C1 segment of cervical spinal cord (tissue), 14 donors: ENCODE measurements at places on chromosomes 13 and 19.

DNA sequence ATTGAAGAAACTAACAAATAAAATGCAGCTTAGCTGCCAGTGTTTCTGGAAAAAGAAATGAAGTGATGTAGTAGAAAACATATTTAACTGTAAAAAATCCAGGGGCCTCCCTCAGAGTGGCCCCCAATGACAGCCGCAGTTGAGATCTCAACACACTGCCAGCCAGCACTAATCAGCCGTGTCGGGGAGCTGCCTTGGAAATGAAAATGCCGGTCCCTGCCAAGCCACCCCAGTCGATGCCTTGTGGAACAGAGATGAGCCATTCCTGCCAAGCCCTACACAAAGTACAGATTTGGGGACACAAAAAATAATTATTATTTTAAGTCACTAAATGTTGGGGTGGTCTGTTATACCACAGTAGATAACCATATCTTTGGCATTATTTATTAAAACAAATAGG, 1342.4 kb downstream of the EFNB2 start:
- no peak for DNase-seq

- DNase-seq = no peak
These were observed 18.5 kb downstream of the LYPD3 start for GRCh38 chr19:43446746-43447489.

DNA sequence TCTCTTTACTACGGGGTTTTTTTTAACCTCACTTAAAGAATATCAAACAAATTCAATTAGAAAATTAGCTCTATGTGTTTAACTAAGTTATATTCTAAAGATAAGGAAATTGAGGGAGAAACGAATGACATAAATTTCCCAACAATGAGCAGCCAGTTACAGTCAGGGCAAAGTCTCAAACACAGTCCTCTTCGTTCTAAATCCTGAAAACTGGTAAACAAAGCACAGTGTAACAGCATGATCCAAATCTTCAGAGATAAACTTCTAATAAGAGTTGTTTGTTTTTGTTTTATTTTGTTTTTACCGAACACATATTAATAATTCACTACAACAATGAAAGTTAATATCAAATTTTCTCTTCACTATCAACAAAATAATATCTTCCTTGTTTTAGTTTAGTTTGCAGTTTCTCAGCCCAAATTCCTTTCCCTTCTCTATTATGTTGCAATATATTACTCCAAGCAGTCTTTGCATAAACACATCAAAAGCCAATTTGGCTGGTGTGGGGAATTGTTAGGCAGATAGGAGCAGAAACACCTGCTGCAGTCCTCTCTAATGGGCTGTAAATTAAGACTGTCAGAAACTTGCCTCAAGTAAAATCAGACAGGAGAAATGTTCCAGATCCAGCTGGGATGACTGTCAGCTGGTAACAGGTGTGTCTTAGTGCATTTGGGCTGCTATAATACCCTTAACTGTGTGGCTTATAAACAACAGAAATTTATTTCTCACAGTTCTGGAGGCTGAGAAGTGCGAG, 106.5 kb upstream of the SGCG start:
- no peak for DNase-seq

DNA sequence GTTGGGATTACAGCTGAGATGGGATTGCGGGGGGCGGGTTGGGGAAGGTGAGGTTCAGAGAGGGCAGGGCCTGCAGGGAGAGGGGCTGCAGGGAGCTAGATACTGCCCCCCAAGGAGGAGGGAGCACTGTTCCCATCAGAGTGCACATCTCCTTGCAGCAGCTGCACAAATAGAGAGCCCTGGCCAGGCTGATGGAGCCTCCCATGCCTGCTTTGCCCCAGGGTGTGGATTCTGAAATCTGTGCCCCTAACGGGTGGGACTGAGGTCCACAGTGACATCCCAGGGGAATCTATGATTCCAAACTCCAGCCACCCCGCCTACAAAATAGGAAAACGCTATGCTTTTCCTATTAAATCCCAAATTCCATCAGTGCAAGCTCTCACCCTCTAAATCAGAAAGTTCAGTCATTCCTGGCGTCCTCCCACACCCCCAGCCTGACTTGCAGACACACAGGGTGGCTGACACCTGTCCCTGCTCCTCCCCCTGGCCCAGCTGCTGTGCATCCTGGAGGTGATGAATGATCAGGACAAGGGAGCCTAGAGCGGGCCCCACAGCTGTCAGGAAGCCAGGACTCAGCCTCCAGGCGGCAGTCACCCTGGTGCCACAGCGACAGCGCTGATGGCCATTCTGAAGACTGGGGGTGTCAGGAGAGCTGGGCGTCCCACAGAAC, 6.3 kb upstream of the CEACAM21 start:
- no peak for DNase-seq

DNA sequence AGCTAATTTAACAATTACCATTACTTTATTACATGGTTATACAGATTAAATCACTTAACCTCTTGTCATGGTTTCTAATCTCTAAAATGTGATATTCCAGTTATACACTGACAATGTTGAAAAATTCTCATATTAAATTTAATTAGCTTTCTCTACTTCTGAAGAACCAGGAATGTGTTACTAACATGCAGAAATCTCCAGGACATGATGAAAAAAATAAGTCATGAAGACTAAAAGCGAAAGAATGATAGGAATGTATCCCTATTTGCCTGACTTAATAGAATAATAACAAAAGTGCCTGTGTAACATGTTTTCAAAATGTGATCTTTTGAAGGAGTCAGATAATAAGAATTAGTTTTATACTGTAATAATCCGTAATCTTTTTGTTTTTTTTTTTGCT, 2823.7 kb upstream of the PCDH20 start:
- no peak for DNase-seq

DNA sequence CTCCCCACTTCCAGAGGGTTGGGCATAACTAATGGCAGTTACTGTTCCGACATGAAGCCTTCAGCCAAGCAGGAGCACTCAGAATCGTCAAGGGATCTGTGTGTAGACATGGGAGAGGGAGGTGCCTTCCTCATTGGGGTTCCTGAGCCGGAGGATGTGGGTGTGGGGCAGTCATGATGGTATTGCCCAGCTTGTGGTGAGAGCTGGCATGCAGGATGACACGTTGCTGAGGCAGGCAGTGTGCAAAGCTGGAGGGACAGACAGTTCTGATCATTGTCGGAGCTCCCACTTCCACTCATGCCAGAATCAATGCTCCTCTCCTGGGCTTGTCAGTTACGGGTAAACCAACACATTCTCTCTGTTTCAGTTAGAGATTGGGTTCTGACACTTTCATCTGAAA, 83.9 kb upstream of the TSC22D1 start:
- no peak for DNase-seq

DNA sequence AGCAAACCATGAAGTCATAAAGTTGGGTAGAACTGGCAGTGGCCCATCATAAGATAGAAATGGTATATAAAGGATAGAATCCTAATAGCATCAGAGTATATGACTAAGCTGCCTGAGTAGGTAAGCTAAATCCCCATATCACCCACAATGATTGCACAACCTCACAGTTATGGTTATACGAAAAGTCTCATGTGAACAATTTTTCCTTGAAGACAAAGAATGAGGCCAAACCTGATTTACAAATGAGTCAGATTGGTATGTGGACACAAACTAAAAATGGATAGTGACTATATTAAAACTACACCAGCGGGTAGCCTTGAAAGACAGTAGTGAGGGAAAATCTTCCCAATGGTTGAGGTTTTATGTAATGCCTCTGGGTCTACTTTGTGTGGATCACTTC, 40.9 kb upstream of the UFM1 start:
- no peak for DNase-seq

GRCh38 chr19:16566161-16566560, 6.1 kb downstream of the SLC35E1 start:
- no peak for DNase-seq

DNA sequence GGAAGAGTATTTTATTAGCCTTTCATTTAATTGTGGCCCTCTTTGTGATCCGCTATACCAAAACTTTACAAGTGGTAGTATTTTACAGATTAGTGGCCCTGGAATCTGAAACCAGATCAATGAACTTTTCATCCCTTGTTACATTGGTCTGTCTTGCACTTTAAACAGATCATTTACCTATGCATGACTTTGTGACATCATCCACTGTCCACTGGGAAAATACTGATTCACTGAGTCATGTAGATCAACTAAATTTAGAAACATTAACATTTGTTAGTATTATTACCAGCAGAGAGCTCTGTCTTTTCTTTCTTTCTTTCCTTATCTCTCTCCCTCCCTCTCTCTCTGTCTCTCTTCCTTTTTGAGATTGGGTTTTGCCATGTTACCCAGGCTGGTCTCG, 17.5 kb downstream of the PCDH8 start:
- no peak for DNase-seq

GRCh38 chr13:48252176-48252575, 19.2 kb downstream of the ITM2B start:
- DNase-seq = no peak

DNA sequence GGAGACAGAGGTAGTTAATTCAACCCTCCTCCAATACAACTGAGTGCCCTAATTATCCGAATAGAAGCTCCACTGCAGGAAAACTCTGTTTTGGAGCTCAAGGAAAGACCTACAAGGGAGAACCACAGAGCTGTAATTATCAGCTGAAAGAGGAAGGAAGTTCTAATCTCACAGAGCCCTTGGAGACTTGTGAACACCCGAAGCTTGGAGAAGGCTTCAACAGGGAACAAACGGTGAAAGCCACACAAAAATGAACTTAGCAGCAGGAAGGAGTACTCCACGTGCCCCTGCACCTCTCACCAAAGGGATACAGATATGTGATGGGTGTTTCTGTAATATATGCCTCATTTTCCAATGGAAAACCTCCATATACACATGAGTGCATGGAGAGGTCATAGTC, 61.1 kb downstream of the IRS2 start:
- DNase-seq = no peak

- DNase-seq = no peak
These were observed 152.9 kb downstream of the EFNB2 start for GRCh38 chr13:106382534-106382933.

- no peak for DNase-seq
These were observed 38.6 kb downstream of the LIG4 start for GRCh38 chr13:108176685-108177274.

GRCh38 chr19:5738423-5738822, 18.0 kb downstream of the CATSPERD start:
- DNase-seq = no peak

GRCh38 chr13:103324641-103325040, 258.4 kb upstream of the SLC10A2 start:
- no peak for DNase-seq

GRCh38 chr13:100525453-100526317, 62.9 kb downstream of the GGACT start:
- no peak for DNase-seq

GRCh38 chr13:44697058-44697457, 120.9 kb upstream of the TSC22D1 start:
- DNase-seq = no peak

GRCh38 chr19:15180451-15181390, 20.1 kb downstream of the NOTCH3 start:
- no peak for DNase-seq

DNA sequence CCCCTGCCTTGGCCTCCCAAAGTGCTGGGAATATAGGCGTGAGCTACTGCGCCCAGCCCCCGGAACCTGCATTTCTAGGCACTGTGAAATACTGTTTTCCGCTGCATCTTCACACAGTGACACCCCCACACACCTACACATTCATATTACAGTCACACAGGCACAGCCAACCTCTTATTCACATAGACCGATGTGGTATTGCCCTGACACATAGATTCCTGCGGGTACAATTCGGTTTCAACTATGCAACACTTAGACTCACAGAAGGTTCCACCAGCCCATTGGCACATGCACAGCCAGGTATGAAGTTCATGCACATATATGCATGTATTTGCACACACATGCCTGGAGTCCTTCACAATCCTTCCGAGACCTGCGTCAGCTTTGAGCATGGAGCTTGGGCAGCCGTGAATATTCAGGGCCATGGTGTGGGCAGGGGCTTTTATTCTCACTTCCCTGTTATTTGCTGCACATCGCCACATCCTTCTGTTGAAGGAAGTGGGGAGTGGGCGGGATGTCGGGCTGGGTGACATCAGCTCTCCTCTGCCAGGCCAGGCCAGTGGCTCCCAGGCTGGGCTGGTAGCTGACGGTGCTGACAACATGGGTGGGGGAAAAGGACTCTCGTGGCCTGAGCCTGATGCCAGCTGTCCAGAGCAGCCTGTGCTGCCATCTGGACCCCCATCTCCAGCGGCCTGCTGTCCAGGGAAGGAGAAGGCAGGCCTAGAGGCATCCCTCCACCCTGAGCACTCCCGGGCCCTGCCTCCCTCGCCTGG, 5.4 kb upstream of the CDC37 start:
- DNase-seq = no peak

DNA sequence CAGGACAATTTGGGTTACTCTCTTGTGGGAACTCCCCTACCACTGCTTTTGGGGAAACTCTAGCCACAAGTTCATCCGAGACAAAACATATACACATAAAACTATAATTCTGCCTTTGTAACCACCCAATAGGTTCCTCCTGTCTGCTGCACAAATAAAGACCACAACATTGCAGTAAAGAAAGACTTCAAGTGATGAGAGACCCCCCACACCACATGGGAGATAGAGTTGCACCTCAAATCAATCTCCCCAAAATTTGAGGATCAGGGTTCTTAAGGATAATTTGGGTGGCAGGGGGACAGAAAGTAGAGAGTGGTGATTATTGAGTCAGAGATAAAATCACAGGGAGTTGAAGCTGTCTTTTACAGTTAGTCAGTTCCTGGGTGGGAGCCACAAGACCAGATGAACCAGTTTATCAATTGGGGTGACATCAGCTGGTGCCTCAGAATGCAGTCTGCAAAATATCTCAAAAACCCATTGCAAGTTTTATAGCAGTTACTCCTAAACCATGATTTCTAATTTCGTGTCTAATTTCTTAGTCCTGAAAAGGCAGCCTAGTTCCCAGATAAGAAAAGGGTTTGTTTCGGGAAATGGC, 1348.5 kb downstream of the PCDH9 start:
- DNase-seq = no peak

DNA sequence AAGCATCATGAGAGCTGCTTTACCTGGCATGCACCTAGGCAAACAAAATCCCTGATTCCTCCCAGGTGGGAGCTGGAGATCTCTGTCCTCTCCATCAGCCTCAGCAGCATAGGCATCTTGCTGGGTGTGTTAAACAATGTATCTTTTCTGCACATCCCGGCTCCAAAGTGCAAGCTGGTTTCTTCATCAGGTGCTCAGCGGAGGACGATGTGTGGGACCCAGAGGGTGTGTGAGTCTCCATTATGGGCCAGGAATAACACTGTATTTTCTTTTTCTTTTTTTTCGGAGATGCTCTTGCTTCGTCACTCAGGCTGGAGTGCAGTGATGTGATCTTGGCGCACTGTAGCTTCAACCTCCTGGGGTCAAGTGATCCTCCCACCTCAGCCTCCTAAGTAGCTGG, 9.9 kb downstream of the CNFN start:
- no peak for DNase-seq

- no peak for DNase-seq
These were observed 8.0 kb downstream of the NANOS3 start for GRCh38 chr19:13884726-13885591.

DNA sequence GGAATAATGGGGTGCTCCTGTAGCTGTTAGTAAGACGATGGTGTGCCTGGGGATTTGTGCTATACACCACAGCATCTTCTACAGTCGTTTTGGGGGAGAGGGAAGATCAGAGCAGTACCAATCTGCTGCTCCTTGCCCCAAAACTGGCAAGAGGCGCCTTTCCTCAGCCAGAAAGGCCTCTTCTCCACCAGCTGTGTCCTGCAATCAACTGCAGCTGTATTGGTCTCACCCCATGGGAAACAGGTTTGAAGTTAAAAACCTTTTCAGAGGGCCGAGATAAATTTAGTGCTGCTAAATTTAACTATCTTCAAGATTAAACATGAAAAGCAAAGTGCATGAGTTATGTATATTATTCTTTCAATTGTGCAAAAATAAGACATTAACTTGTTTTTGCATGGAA, 1.2 kb upstream of the RNASEH2B start:
- DNase-seq = no peak

GRCh38 chr13:55576389-55576788, 1564.3 kb upstream of the PRR20A start:
- DNase-seq = no peak
